ENCODE measurements at places on chromosomes 2 and 18. TPM values are rescaled to one million over a fixed set of nuclear protein-coding genes. Genes with fewer than 3 reads are reported as not detected.

- no peak for DNase-seq
- no peaks in the 10 kb centered on the region for H3K4me1 ChIP-seq
- no peaks in the 10 kb centered on the region for H3K36me3 ChIP-seq
- no peak overlapping the region for H3K4me3 ChIP-seq
- H3K27me3 ChIP-seq = no peaks in the 10 kb centered on the region
- no peak overlapping the region for H3K27ac ChIP-seq
Measured at GRCh38 chr2:144693179-144693578, 173.3 kb upstream of the ZEB2 start.

DNA sequence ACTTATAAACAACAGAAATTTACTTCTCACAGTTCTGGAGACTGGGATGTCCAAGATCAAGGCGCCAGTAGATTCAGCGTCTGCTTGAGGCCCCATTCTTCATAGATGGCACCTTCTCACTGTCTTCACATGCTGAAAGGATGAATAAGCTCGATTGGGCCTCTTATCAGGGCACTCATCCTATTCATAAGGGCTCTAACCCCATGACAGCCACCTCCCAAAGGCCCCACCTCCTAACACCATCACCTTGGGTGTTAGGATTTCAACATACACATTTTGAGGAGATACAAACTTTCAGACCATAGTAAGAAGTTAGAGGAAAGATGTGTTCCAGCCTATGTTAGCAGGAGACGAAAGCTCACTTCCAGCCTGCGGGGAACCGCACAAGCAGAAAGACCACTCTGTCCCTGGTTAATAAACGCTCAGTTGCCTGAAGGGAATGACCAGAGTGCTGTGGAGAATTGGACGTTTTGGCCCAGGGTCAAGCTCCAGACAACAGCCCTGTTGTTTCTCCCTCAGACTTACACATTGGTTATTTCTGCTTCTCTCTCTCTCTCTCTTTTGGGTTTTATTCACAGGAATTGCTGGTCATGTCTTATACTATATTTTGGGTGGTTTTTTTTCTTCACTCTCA is 90.3 kb downstream of the MAPRE2 start:
- H3K27ac ChIP-seq = no peak overlapping the region
- H3K36me3 ChIP-seq = no peaks in the 10 kb centered on the region
- DNase-seq = no peak
- no peaks in the 10 kb centered on the region for H3K27me3 ChIP-seq
- no peak overlapping the region for H3K4me3 ChIP-seq

CDKL4 gene
- 0.12 TPM for total RNA-seq

DNA sequence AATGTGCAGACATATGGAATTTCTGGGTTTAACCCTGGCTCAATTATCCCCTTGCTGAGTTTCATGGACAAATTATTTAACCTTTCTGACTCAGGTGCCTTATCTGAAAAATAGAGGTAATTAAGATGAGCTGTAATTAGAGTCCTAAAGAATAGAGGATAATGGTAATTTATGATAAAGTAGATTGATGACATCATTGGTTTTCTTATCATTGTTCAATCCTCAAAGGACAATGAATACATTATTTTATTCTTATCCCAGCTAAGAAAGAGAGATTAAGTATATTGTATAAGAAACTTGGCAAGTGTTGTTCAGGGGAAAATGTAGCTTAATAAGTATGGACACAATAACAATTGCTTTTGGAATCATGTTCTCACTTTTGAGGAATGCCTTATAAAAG is 279.3 kb downstream of the NYAP2 start:
- no peaks in the 10 kb centered on the region for H3K36me3 ChIP-seq
- no peak overlapping the region for H3K4me3 ChIP-seq
- no peak for DNase-seq
- H3K27ac ChIP-seq = no peak overlapping the region
- no peaks in the 10 kb centered on the region for H3K4me1 ChIP-seq
- H3K27me3 ChIP-seq = no peaks in the 10 kb centered on the region
